ENCODE measurements at places on chromosomes 3 and 15. TPM values are rescaled to one million over a fixed set of nuclear protein-coding genes. Genes with fewer than 3 reads are reported as not detected.

DNA sequence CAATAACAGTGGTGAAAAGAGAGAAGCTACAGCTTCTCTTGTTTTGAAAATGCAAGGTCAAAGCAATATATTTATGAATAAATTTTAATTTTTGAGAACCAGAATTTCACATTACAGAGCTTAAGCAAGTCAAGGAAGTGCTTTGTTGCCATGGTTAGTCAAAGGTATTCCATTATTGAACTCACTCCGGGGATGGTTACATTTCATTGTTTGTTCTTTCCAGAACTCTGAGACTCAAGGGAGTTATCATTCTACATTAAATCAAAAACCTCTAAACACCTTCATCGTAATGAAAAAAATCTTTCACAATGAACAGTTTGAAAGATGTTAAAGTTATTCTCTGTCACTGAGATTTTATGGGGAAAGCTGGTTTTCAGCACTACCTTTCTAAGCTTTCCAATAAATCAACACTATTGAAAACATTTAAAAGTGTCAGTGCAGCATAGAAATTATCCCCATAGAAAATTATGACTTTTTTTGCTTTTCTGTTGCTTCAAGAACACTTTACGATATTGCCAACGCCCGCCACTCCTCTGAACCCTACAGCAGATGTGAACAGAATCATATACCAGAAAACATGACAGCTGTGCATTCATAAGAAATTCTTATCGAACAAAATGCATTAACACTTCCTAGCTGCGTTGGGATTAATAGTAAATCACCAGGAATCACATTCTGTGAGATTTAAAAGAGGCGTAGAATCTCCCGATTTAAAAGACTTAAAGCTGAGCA, 83.0 kb downstream of the OTOL1 start:
- no peak for DNase-seq

DNA sequence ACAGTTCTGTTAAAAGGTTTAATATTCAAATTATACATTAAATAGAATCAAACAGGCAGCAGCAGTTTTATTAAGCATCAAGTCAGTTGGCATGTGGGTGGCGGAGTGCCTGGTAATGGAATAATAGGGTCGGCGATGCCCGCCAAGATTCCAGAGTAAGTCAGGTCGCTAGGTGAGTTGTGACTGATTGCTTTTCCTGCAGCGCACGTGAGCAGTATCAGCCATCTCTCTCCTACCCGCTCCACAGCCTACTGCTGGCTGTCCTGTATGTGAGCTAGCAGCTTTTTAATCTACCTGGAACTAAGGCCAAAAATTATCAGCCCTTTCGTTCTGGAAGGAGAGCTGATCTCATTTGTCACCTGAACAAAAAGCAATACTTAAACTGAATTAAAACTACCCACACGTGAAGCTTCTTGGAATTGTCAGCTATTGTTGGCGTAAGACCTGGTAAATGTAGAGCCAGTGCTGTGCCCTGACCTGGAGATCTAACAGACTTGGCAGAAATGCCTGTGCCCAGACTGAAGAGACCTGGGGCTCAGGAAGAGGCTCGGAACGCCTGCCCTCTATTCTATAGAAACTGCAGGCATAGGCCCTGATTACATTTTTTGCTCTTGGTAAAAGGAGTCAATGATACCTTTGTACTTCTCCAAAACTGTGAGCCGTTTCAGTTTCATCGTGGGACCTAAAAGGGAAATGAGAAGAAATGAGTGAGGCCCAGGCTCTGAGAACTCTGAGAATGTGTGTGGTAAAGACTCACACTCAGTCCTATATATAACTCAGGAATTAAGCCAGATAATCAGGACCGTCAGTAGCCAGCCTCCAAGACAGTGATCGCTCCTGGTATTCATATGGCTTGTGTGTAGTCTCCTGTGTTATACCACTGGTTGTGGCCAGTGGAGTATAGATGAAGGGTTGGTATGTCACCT, 21.9 kb downstream of the IDH3A start:
- DNase-seq: no peak

DNA sequence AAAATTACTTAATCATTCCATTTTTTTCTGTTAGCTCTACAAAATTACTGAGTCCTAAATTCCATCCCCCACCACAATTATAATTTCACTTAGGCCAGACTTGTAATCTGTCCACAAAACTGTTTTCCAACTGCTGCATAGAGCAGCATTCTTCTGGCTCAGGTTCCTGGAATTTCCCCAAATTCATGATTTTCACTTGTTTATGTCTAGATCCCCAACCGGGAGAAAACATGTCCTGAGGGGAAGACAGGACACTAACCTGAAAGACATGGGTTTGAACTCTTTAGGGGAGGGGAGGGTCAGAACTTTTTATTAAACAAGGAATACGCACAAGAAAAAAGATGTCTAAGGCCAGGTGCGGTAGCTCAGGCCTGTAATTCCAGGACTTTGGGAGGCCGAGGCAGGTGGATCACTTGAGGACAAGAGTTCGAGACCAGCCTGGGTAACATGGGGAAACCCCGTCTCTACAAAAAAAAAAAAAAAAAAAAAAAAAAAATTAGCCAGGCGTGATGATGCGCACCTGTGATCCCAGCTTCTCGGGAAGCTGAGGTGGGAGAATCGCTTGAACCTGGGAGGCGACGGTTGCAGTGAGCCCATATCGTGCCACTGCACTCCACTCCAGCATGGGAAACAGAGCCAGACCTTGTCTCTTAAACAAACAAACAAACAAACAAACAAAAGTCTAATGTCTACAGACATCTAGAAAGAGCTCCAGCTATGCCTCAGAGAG, 1.5 kb downstream of the ETFA start:
- no peak for DNase-seq

- no peak for DNase-seq
Observed at GRCh38 chr15:62483814-62484213, 318.7 kb upstream of the C2CD4B start.

GRCh38 chr15:69236505-69236904, 62.2 kb upstream of the PAQR5 start:
- no peak for DNase-seq

GRCh38 chr3:25041871-25042584, 386.0 kb upstream of the RARB start:
- DNase-seq: no peak

DNA sequence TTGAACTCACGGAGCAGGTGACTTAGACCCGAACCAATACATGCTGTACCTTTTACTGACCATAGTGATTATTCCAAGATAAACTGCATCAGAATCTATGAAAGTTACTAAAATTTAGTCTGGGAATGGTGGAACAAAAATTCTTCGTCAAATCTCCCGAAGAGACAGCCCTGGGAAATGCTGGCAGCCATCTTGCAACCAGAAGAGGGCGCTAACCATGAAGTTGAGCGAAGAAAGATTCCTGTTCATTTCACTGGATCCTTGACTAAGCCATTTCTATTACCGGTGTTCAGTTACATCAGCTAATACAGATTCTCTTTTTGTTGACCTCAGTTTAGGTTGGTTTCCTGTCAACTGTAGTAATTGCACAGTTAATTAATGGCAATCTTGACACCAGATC, 199.6 kb downstream of the SLC9A9 start:
- no peak for DNase-seq

DNA sequence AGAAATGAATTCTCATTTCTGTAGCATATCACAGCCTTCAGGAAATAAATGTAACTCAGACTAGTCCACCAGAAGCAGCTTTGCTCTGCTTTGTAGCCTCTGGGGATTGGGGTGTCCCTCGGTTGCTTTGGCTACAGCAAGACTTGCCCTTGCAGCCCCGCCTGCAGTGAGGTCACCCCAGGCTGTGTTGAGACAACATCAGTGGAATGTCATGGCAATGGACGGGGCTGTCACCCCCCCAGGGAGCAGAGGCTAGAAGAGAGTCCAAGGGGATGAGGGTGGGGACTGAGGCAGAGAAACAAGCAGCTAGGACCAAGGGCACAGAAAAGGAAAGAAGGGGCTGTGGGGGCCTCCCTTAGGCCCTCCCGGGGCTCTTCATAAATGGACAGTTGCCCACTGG, 854 bp downstream of the CLEC3B start:
- no peak for DNase-seq

DNA sequence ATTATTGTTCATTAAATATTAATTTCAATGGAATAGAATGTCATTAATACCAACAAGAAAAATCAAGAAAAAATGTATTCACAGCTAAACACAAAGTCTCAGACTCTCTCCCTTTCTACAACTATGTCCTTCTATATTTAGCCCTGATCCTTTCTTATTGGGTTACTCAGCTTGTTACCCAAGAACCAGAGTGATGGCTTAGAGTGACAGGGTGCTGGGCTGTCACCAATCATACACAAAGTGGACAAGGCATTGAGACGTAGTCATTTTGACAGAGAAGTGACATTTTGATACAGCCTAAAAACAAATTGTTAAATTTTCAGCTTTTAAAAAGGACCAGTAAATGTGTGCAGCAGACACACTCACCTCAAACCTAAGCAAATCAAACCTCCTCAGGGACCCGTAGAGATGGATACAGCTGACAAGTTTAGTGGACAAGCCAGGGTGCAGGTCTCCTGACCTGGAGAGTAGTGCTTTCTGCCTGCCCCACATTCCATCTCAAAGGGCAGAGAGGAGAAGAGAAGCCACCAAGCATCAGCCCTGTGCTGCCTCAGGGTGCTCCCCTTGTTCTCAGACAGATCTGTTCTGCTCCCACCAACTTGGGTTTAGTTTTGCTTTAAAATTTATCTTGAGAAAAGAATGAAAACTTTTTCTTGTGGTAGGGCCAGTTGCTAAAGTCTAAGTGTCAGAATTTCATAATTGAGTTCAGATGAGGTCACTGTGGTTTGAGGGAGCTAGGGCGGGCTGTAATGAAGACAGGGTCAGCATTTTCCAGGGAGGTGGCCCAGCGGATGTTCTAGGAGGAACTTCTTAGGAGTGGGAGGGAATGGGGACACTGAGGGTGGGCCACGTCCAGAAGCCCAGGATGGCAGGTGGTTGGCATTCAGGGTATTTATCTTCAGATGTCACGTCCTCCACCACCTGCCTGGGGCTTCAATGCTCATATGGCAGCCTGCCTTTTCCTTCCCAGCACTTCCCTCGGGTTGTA, 136.5 kb upstream of the TBL1XR1 start:
- no peak for DNase-seq

GRCh38 chr15:85154061-85154460, 172.4 kb downstream of the PDE8A start:
- DNase-seq: no peak

GRCh38 chr15:79535536-79535935, 103.4 kb downstream of the MINAR1 start:
- DNase-seq: no peak

GRCh38 chr3:56940976-56941375, 119.5 kb upstream of the SPATA12 start:
- DNase-seq: no peak

- no peak for DNase-seq
Observed at GRCh38 chr3:131326307-131326706, 55.3 kb upstream of the NUDT16 start.

DNA sequence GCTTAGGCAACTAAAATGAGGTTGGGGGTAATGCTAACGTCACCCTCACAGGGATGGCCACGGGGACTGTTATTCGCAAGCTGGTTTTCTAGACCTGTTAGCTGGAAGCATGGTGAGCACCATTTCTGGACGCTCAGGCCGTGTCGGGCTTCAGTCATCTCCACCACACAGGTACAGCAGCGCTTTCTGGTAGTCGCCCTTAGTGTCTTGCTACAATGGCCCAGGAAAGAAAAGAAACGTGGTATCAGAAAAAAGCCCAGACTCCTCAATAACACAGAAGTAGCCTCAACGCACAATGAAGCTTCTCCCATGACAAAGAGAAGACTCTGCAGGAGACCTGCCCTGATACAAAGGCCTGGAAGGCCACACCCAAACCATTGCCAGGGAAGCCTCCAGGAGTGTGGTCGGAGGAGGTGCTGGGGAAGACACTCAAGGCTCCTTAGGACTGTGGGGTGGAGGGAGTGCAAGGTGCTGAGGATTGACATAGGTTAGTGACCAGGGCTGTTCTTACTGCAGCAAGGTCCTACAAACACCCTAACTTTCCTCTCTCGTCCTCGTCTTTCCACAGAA, 50.2 kb downstream of the ANXA2 start:
- DNase-seq: no peak

DNA sequence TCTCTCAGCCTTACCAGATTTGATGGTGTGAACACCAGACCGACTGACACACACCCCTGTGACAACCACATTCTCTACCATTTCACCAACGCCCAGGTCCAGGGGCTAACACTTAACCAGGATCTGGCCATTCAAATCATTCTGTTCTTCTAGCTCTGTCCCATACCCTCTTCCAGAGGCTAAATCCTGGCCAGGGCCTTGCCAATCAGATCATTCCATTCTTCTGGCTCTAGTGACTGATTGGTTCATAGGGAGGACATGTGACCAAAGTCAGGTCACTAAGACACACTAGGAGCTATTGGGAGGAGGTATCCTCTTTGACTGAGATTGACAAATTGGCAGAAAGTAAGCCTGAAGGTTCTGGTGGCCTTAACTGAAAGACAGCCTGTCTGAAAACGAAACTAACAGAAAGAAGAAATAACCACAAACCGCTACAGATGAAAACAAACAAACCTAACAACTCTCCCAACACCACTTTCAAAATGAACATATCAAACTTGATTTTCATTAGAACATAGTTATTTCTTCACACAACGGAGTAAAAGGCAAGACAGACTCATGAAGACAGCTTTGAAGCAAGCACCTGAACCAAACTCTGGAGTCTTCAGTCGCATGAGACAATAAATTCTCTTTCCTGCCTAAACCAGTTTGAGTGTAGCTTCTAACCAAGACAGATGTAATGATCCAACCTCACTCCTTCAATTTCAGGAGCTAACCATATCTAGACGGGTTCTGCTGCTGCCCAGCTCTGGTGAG, 68.5 kb downstream of the TRANK1 start:
- DNase-seq: no peak

DNA sequence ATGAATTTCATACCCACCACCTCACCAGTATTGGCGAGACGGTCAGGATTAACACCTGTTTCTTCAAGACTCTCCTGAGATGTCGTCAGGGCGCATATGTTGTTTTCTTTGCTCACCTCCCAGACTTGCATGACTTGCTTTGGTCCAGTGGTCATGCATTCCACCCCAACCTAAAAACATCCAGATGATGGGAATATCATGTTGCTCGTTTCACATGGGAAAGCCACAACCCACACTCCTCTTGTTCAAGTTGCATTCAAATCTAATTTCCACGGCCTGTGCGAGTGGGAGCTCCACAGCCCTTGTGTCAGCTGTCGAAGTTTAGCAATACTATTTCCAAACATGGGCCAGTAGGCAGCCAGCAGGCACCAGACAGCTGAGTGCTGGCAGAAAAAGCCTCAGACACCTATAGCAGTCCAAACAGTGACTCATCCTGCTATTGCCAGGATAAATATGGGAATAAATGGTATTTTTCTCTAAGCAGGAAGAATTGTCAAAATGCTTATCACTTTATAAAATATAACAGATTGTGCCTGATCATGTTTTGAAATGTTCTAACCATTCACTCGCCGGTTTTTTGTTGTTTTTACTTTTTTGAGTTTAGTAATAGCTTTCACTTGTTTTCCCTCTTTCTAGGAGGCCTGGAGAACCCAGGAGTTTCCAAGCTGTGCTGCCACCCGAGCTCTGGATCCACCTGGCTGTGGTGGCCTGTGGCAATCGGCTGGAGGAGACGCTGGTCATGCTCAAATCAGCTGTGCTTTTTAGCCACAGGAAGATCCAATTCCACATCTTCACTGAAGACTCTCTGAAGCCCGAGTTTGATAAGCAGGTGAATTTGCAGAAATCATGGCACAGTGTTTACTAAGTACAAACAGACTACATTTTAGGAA, 20.1 kb downstream of the GXYLT2 start:
- DNase-seq: peak; percentile 78

GRCh38 chr3:111650378-111651275, 55.5 kb upstream of the ZBED2 start:
- DNase-seq: no peak

The HTR3C gene
- not detected for total RNA-seq

The SNTN gene
- total RNA-seq: not detected

The PIERCE2 gene
- total RNA-seq: 0.89 TPM

The WNT5A gene
- 5.8 TPM for total RNA-seq

The DPPA2 gene
- not detected for total RNA-seq

The KCNMB3 gene
- 2.1 TPM for total RNA-seq
